ENCODE measurements at places on chromosomes 5 and 9.
A peak's percentile ranks its signal among the peaks of the same experiment; 100 is the strongest.

- DNase-seq: no peak
Measured at GRCh38 chr5:6674886-6675285, 38.3 kb upstream of the TENT4A start.

GRCh38 chr5:132771503-132771998 lies 5.5 kb downstream of the SEPTIN8 start:
- peak; percentile 43 for DNase-seq

DNA sequence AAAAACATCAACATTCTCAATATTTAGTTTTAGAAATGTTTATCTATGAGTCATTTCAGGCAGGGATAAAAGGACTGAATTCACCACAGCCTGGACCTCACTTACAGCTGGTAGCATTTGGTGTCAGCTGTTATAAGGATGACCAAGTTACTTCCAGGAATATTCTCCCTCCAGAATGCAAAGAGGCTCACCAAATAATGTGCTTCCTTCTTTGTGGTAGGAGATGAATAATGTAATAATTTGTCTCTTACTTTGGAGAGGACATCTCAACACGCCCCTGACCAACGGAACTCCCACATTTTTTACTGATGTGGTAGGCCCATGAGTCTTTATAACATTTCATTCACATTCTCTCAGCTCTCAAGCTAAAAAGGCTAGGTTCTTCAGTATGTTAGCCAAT lies 825.9 kb upstream of the GRAMD2B start:
- peak; percentile 63 for DNase-seq

DNA sequence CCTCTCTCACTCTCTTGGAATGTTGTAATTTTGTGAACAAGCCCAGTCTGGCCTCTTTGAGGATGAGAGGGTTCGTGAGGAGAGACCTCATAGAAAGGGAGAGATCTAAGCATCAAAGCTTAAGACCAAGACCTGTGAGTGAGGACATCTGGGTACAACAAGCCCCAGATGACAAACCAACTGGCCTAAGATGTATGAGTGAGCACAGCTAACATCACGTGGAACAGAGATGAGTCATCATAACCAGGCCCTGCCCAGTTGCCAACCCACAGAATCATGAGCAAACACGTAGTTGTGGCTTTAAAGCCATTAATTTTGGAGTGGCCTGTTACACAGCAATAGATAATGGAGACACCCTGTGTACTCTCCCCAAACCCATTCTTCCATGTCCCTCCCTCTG lies 439.1 kb upstream of the KIF2A start:
- DNase-seq: peak; percentile 66

GRCh38 chr9:109469646-109470358 lies 28.3 kb downstream of the PTPN3 start:
- peak; percentile 85 for DNase-seq

DNA sequence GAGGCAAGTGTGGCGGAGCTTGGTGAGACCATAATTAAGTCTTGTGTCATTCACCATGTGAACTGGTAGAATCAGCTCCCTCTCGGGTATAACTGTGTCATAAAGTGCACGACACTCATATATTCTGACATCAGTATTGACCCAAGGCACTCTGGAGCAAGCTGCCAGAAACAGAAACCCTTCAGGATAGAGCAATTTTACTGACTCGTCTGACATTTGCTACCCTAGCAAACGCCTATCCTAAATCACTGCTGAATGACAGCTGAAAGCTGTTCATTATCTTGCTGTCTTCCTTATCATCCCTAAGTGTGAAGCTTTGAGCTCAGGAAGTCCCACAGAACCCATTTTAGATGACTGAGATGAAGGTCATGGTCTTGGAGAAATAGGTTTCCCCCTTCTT lies 27.8 kb downstream of the PTCH1 start:
- no peak for DNase-seq

DNA sequence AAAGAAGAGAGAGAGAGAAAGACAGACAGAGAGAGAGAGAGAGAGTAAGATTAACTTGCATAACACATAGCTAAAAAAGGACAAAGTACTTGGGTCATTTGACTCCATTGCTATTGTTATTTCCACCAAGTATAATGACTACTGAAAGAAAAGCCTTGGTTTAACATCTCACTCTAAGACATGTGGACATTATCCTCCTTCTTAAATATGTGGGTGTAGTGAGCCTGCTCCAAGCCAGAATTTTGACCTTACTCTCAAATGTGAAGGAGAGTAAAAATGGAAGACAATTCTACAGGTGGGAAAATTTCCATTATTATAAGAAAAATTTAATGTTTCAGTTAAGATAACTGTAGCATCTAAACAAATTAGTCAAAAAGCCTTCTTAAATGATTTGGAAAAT lies 8.5 kb upstream of the MARCOL start:
- no peak for DNase-seq

GRCh38 chr5:179767496-179768100 lies 26.2 kb upstream of the LTC4S start:
- DNase-seq: no peak

DNA sequence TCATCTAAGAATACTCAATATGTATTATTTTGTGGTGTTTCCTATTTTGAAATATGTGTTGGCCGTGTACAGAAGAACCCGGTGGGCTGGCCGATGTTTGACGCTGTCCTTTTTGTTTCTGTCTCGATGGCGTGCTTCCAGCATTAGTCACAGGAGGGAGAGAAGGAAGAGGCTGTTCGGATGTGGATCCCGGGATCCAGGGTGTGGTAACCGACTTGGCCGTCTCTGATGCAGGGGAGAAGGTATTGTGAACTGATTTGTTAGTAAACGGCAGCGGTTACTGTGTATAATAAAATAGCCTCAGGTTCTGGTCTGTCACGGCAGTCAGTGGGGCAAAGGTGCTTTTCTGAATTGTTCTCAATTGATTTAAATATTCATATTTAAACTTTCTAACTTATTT lies 275.0 kb downstream of the ARHGEF28 start:
- no peak for DNase-seq

GRCh38 chr5:137563646-137564397 lies 64.7 kb upstream of the SPOCK1 start:
- DNase-seq: peak; percentile 93

GRCh38 chr5:148491015-148491792 lies 107.4 kb downstream of the FBXO38 start:
- DNase-seq: no peak

GRCh38 chr5:124876983-124877382 lies 130.5 kb upstream of the ZNF608 start:
- DNase-seq: no peak

DNA sequence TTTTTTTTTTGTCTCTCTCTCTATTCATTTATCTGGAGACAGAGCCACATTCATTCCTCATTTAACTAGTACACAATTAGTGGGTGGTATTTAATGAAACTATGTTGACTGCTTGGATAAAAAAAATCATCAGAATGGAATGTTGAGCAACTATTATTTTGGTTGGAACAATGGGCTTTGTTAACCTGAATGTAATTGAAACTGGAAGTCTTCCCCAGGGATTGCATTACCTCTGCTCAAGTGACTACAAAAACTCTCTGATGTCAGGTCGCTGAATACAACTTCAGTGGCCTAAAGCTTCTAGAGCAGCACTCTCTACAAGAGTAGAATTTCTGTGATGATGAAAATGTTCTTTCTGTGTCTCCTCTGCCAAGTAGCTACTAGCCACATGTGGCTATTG lies 295.8 kb downstream of the DEPDC1B start:
- no peak for DNase-seq

DNA sequence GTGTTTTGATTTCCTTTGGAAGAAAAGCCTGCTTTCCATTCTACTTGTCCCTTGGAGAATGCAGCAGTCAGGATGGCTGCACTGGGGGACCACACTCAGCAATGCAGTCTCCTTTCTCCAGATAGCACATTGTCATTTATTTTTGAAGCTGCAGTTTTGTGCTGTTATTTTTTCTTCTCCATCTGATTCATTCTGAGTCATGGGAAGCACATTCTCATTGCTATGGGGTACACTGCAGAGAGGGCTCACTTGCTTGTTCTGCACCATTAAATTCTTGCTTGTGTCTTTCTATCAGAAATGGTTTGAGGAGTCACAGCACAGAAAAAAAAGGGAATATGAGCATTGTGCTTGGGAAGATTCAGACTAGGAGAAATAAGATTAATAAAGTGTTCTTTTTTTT lies 39.7 kb upstream of the POC5 start:
- peak; percentile 19 for DNase-seq

DNA sequence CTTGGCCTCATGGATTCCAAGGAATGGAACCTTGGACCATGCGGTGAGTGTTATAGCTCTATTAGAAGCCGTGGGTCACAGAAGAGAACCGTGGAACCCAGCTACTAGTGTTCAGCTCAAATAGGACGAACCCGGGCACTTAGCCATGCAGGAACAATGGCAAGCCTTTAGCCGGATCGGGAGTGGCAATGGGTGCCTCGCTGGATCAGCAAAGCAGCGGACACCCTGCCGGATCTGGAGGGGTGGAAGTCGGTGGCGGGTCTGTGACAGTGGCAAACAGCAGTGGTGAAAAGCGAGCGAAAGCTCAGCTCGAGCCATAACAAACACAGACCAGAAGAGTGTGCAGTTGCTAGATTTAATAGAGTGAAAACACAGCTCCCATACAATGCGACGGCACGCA lies 2.4 kb upstream of the CDO1 start:
- DNase-seq: no peak

- peak; percentile 82 for DNase-seq
Measured at GRCh38 chr5:110386782-110387181, 339.7 kb downstream of the TMEM232 start.

- peak; percentile 82 for DNase-seq
Measured at GRCh38 chr5:98454407-98454806, 319.1 kb upstream of the RGMB start.

DNA sequence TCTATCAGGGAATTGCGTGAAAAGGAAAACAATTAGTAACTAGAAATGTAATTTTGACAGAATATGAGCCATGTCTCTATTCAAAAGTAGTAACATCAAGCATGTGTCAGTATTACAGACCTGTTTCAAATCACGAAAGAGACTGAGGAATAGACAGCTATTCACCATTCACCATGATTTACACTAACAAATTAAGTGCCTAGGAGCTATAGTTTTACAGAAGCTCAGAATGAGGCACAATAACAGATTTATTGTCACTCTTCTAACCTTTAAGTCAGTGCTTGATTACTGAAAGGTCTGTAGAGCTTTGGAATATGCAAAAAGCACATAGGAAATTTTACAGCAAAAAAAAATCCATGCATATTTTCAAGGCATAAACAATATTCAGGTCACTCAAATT lies 208.2 kb downstream of the SLCO4C1 start:
- no peak for DNase-seq

DNA sequence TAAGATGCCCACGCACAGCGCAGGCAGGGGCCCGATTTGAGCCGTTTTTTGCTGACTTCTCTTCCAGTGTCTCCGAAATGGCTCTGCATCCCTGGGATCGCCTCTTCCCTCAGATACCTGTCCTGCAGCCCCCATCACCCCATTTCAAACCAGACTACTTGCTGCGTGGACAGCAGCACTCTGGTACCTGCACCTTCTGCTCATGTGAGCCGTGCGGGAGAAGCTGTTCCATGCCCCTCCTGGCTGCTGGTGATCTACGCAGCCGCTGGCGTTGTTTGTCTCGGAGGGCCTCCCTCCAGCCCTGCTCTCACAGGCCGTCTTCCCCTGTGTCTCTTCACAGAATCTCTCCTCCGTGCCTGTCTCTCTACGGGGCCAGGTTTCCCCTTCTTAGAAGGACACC lies 13.4 kb downstream of the CEP72 start:
- no peak for DNase-seq

DNA sequence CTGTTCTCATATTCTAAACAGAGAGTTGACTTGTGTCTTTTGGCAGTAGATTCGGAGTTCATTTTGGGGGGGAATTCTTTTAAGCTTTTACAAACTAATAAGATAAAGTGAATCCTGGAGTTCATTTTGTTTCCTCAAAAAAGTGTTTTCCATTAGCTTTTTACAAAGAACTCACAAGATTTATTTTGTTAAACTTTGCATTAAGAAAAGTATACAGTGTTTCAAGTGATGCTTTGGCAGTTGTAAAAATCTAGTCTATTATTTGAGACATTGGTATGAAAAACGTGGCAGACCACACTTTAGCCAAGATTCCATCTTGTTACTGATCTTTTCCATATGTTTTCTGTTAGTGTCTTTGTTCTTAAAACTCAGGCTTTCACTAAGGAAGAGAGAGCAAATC lies 1.2 kb upstream of the OMD start:
- peak; percentile 63 for DNase-seq

DNA sequence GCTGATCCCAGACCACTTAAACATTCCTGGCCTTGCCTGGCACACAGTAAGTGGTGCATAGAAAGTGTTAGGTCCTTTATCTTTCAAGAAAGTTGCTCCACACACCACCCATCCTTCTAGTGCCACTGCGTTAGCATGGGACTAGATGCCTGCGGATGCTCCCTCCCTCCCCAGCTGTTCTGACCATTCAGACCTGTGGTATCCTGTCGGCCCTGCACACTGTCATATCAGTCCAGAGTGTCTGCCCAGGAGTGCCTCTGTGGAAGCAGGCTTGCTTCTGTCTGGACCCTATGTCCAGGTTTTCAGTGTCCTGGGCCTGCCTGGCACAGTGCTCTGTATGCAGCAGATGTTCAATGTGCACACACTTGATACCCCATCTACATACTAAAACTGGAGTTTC lies 38.3 kb upstream of the SMU1 start:
- peak; percentile 0 for DNase-seq

DNA sequence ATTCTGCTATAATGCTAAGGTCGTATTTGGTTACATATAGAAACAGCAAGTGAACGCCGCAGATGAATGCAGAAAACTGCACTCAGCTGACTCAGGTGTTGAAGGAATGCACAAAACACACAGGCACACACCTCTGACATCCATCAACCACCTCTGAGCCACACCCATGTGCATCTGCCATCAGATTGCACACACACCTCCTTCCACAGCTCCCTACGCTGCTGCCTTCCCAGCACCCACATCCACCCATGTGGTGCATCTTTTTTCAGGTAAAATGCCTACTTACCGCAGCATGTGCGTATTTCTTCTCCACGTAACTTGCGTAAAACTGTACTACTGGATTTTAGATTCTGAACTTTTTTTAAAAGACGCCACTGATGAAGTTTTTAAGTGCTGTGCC lies 7.1 kb downstream of the STK10 start:
- no peak for DNase-seq

- DNase-seq: no peak
Measured at GRCh38 chr9:119318371-119318770, 50.9 kb downstream of the BRINP1 start.

- no peak for DNase-seq
Measured at GRCh38 chr5:176189857-176190256, 48.4 kb upstream of the SIMC1 start.

GRCh38 chr5:118906947-118907346 lies 81.4 kb downstream of the DTWD2 start:
- no peak for DNase-seq

Measured in GM23248 (cell line).